ENCODE measurements at places on chromosomes 7 and 10.

GRCh38 chr10:51524041-51524440 is 175.4 kb downstream of the CSTF2T start:
- no peak for DNase-seq

- no peak for DNase-seq
These were observed 5.7 kb downstream of the SKAP2 start for GRCh38 chr7:26858735-26859134.

DNA sequence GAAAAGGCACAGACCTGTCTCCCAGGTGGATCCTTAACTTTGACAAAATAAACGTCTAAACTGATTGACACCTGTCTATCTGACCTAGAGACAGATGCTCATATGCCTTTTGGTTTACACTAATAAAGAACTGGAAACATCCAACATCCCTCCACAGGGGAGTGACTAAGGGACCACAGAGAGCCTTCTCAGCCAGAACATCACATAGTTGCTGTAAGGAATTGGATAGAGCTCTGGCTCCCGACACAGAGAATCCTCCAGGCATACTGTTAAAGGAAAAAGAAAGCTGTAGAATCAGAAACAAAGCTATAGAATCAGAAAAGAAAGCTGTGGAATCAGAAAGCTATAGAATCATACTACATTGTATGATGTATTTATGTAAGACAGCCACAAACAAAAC is 258.8 kb downstream of the STK31 start:
- DNase-seq, result no peak

- DNase-seq, result no peak
These were observed 656.0 kb downstream of the CNTNAP2 start for GRCh38 chr7:146772601-146773000.

GRCh38 chr10:132834311-132834761 is 48.4 kb upstream of the NKX6-2 start:
- no peak for DNase-seq

GRCh38 chr10:22435650-22436049 is 90.4 kb downstream of the SPAG6 start:
- no peak for DNase-seq

DNA sequence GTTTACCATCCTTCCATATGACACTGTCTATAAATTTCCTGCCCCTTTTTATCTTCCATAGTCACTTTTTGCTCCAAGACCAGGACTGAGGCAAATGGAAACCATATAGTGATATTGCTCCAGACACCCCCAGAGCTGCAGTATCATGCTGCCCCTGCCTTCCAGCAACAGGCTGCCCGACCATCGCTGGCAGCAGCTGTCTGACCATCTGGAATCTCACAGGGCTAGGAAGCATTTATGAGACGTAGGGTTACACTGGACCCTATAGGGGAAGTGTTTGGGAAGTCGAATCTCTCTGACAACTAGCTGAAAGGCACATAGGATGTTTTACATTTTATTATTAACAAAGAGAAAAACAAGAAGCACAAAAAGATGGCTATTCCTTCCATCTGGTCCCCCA is 19.4 kb downstream of the ENO4 start:
- DNase-seq, result no peak

DNA sequence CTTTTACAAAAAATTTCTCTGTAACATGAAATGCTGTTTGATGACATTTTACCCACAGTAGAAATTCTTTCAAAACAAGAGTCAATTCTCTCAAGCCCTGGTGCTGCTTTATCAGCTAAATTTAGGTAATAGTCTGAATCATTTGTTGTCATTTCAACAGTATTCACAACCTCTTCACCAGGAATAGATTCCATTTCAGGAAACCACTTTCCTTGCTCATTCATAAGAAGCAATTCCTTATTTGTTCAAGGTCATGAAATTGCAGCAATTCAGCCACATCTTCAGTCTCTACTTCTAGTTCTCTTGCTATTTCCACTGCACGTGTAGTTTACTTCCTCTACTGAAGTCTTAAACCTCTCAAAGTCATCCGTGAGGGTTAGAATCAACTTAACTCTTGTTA is 14.1 kb downstream of the STAG3 start:
- DNase-seq, result no peak

DNA sequence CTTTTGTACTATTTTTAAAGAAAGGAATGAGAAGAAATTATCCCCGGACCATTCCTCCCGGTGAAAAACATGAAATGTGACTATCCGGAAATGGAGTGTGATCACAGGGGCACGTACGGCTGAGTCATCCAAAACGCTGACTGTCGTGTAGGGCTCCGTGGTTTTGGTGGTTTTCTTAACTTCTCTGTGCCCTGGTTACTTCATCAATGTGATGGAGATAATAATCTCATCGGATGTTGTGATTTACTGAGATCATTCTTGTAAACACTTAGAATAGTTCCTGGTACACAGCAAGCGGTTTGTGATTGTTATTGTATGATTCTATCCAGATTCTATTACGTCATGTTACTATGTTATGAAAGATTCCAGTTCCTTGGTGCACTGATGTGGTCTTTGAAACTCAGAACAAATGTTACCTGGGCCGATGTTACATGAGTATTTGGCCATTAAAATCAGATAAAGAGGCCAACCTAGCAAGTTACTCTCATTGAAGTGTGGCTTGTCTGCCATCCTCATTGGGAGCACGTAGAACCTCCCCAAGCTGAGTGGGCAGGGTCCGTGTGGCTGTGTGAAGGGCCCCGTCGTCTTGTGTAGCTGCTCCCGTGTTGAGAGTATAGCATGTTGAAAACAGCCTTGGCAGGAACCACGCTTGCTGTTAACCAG is 99.5 kb downstream of the CAMK1D start:
- peak; percentile 58 for DNase-seq

DNA sequence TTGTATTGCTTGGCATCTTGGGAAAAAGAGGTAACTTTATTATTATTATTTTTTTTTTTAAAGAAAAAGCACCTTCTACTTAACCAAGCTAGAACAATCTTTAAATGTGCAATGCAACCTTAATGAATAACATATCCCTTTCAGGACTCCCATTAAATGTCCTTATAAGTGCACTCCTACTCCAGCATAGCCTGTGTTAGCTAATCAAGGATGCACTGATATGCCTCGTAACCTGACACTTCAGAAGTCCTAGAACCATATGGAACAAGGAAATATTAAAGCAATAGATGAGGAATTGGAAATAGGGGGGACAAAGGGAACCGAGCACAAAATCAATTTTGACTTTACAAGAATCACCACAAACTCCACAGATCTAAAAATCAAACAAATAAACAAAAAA is 522.4 kb downstream of the PARD3 start:
- no peak for DNase-seq

DNA sequence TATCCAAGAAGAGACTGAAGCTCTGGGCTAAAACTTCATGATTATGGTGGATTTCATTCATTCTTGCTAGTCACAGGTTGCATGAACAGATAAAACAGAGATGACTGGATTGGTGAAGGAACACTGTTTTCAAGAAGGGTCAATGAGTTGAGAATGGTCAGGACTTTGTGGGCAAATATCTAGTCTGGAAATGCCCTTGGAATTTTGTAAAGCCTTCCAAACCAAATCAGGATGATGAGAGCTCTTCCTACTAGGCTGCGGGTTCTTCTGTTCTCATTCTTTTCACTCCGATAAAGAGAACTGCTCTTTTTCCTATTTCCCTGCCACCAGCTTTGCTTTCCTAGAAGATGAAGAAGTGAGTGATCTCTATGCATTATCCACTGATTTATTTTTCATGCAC is 171.4 kb downstream of the ARID5B start:
- no peak for DNase-seq

- no peak for DNase-seq
These were observed 51.8 kb upstream of the SLC35G1 start for GRCh38 chr10:93841961-93842360.

DNA sequence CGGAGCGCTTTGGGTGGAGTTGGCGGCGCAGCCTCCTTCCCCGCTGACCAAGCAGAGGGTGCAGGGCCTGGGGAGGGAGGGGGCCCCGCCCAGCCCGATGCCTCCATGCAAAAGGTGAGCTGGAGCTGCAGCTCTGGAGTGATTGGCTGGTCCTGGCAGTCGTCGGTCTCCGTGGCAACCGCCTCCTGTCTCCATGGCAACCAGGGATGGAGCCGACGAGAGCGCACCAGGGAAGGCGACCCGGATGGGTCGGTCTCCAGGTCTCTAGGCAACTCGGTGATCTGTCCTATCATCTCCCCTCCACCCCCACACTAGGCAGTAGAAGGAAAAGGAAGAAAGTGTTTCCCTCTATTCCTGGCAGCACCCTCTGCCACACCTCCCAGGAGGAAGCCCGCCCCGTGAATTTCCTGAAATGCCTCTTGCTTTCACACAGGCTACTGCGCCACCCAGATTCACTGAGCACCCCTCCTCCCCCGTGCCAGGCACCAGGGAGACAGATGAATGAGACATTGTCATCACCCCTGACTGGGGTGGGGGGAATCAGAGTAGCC is 647 bp upstream of the NACAD start:
- peak; percentile 50 for DNase-seq

DNA sequence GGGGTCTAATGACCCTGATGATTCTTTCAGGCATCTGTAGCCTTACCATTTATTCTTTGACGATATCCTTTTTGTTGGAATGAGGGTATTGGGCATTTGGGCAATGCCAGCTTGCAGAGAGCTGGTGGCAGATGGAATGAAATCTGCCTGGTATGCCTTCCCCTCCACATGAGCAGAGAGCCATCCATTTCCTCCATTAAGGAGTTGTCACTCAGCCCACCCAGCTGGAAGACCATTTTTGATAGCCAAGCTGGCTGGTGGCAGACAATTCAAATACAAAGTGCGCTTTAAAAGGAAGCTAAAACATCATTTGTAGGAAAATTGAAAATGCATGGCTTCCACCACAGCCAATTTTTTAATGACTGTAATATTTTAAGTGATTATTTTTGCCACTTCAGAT is 240.1 kb upstream of the SLC26A5 start:
- no peak for DNase-seq

GRCh38 chr10:69731184-69731583 is 70.5 kb upstream of the COL13A1 start:
- no peak for DNase-seq

- DNase-seq, result no peak
These were observed 84.0 kb downstream of the ARL4A start for GRCh38 chr7:12771378-12771877.

DNA sequence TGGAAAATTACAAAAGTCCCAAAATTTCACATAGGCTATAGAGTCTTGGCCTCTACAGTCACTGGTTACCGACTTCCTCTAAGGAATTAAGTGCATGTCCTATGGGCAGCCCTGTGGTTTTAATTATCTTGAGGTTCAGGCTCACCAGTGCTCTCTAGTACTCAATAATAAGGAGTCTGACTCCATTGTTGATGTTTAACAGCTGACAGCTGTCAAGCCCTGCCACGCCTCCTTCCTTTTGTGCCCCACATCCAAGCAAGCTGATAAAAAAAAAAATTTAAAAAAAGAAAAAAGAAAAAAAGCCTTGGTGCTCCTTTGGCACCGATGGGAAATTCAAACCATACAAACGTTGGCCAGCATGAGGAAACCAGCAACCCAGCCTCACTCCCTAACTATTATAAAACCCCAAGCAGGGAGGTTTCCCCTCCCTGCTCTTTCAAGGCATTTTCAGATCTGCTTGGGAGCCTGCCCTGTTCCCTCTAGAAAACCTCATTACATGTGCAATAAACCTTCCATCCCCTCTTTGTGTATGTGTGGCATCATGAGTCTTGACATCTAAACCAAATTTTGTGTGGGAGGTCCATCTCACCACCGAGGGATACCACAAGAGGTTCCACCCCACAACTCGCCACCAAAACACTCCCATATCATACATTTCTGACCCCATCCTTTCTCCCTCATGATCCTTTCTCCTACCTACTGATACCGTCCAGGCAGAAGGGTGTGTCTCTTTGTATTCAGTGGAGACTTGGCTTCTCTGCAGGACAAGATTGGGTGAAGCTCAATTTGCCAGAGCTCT is 70.9 kb upstream of the CCDC71L start:
- no peak for DNase-seq

DNA sequence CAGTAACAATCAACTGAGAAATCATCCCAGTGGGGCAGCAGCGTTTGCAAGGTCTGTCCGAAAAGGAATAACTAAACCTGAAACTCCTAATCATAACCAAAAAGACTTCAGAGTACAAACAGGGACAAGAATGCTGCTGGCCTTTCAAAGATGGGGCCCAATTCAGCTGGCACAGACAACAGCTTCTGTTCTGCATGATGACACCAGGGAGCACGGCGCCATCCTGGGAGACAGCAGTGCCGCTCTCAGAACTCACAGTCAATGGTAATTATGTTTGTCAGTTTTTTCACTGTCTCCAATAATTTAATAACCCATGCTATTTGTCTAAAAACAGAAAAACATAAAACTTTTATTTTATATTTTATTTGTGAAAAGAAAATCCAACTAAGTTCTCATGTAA is 90.0 kb downstream of the LARP4B start:
- no peak for DNase-seq

GRCh38 chr10:12235796-12236195 is 39.8 kb downstream of the CDC123 start:
- no peak for DNase-seq

- DNase-seq, result no peak
These were observed 298.9 kb upstream of the HPS1 start for GRCh38 chr10:98745645-98746044.

GRCh38 chr10:112583236-112583939 is 136.4 kb downstream of the VTI1A start:
- DNase-seq, result no peak

DNA sequence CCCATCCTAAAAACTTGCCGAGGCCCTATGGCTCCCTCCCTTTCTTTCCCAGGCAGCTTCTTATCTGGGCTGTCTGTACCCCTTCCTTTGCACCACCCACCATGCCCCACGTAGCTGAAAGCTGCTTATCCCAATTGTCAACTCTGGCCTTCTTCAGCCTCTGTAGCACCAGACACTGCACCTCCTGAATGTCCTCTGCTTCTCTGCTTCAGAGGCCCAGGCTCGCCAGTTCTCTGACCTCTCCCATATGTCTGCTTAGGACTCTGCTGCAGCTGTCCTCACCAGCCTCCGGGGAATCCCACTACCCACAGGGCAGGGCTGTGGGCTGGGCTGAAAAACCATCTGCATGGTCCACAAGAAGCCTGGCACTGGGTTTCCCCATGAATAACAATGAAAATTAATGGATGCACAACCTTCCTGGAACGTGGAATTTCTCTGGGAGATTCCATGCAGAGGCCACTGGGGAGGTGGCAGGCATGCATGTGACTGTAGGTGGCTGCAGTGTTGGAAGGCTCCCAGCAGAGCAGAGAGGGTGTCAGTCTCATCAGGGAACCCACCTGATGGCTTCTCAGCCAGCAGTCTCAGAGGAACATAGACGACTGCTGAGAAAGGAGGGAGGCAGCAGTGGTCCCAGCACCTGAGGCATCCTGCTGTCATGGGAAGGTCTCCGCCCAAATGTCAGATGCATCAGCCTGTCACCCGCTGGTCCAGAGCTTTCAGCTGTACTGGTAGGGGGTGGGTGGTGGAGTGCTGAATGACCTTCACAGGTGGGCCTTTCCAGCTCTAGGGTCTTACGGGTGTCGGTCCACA is 16.8 kb upstream of the SH2D4B start:
- DNase-seq, result no peak

Data from T-helper 2 cell (primary cell).